ENCODE measurements at places on chromosomes 5 and 9.

DNA sequence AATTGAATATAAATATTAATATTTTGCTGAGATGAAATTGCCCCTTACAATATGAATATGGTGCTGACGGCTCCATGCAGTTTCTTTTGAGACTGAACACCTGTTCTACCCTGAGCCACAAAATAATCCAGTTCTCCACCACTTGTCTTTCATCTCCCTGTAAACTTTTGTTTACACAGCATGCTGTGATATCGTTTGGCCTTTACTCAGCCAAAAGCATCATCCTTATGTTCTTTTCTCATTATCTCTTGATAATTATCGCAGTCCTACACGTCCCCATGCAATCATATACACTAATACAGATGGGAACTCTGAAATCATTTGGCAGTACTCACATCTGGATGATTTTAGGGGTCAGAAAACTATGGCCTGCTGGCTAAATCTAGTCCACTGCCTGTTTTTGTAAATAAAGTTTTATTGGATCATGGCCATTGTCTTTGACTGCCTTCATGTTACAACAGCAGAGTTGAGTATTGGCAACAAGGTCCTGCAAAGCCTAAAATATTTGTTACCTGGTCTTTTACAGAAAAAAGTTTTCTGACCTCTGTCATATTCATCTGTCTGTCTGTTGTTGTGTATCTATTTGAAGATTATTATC, 53.3 kb downstream of the AOPEP start:
- DNase-seq, result no peak

GRCh38 chr5:157327771-157328170, 61.8 kb downstream of the CYFIP2 start:
- DNase-seq, result no peak

DNA sequence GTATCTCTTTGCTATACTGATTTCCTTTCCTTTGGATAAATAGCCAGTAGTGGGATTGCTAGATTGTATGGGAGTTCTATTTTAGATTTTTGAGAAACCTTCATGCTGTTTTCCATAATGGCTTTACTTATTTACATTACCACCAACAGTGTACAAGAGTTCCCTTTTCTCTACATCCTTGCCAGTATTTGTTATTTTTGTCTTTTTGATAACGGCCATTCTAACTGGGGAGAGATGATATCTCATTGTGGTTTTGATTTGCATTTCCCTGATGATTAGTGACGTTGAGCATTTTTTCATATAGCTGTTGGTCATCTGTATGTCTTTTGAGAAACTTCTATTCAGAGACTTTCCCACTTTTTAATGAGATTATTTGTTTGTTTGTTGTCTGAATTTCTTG, 25.8 kb downstream of the NADK2 start:
- DNase-seq, result no peak

DNA sequence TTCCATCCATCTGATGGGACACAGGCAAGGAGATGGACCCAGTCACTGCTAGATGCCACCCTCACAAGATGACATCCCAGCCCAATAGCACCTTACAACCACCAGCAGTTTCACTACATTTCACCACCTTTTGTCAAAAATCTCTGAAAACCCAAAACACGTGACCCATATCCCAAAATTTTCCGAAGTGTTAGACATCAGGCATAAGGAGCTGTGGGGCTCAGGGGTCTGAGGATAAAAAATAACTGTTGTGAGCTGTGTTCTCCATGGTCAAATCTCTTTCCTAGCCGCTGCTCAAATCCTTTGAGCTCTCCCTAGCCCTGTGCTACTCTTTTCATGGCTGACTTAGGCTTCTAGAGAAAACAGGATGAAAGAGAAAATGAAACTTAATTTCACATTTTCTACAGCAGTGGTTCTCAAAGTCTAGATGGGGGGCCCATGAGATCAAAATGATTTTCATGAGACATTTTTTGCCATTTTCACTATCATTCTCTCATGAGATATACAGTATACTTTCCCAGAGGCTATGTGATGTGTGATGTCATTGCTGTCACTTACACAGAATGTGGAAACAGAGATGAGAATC, 40.7 kb downstream of the TIMD4 start:
- no peak for DNase-seq

- no peak for DNase-seq
Observed at GRCh38 chr9:114694146-114694545, 12.2 kb upstream of the TEX48 start.

GRCh38 chr5:151196556-151197290, 27.2 kb downstream of the CCDC69 start:
- DNase-seq, result no peak

DNA sequence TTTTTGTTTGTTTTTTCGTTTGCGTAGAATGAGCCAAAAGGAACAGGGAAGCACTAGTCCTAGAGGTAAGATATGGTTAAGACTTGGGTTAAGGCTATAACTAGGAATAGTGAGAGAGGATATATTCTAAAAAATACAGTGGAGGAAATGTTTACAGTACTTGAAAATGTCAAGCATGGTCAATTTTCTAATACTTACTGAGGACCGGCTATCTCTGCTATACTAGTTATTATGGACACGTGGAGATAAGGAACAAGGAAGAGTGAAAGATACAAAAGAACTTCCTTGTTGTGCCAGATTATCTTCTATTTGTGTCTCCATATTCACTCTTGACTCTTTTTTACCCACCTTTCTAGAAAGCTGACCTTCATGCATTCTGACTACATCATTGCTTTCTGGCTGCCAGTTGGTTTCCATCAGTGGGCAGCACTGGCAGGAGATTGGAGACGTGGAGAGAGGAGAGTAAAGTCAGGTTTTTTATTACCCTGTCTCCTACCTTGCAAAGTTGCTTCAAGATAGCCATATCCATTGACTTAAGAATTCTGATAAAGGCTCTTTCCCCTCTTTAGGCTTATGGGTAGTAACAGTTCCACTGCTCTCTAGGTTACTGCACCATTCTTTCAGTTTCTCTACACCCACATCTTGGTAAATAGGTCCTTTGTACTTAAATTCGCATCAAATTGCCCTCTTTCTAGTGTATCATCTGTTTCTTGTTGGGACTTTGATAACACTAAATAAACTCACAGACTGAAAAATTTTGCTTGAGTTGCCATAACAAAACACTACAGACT, 9.0 kb upstream of the RFX3 start:
- DNase-seq, result no peak

GRCh38 chr5:75361310-75361709, 24.3 kb downstream of the HMGCR start:
- no peak for DNase-seq

- no peak for DNase-seq
Observed at GRCh38 chr5:175523292-175523691, 44.9 kb downstream of the SFXN1 start.

DNA sequence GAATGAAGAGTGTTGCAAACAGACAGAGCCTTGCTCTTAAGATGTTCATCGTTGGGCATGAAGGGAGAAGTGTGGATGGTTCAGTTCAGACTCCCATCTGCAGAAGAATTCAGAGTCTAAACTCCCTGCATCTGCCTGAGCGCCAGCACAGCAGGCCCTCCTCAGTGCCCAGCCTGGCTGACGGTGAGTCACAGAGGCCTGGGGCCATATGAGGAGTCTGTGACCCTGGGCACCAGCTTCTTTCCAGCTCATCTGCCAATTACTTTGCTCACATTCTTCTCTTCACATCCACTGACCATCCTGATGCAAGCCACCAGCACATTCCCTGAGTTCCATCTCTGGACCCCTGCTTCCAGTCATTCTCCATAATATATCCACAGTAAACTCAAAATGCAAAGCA, 401.1 kb upstream of the TRPC7 start:
- no peak for DNase-seq

DNA sequence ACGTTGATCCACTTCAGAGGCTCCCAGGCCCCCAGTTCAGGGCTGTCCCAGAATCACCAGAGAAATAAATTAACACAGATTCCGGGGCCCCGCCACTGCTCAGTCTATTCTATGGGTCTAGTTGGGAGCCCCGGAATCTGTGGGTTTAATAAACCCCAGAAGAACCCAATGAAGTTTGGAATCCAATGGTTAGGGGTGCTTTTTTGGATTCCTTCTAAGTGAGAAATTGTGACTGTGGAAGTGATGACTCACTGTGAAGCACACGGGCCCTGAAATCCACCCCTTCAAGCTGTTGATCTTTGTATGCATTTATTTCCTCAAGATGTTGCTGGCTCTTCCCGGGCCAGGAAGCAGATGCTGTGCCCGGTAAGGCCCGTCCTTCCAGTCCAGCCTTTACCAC, 57.3 kb upstream of the SLC28A3 start:
- DNase-seq, result no peak

- DNase-seq, result no peak
Observed at GRCh38 chr9:121807069-121807822, 155.8 kb downstream of the DAB2IP start.

DNA sequence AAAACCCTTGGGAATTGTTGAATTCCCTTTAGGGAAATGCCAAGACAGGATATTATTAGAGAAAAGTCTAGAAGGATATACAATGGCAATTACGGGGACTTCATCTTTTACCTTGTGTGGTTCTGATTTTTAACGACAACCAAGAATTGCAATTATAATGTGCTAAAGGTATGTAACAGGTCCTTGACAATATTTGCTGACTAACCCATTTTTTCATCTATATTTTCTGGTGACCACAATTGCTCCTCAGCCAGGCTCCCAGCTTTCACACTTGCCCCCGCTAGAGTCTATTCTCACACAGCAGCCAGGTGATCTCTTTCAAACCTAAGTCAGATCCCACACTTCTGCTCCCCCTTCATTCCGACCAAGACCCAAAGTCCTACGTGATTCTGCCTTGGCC, 34.3 kb downstream of the BARHL1 start:
- DNase-seq, result no peak

DNA sequence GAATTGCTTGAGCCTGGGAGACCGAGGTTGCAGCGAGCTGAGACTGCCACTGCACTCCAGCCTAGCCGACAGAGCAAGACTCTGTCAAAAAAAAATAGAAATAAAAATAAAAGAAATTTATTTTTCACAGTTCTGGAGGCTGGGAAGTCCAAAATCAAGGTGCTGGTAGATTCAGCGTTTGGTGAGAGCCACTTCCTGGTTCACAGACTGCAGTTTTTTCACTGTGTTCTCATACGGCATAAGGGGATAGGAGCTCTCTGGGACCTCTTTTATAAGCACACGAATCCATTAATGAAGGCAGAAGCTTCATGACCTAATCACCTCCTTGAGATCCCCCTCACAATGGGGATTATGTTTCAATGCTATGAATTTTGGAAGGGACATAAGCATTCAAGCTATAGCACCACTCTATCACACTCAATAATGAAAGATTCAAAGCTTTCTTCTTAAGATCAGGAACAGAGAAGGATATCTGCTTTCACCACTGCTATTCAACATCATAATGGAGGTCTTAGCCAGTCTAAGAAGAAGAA, 5.3 kb downstream of the PJA2 start:
- no peak for DNase-seq
